Substantia nigra (tissue), 51 donors: ENCODE measurements at places on chromosomes 3 and 15.

DNA sequence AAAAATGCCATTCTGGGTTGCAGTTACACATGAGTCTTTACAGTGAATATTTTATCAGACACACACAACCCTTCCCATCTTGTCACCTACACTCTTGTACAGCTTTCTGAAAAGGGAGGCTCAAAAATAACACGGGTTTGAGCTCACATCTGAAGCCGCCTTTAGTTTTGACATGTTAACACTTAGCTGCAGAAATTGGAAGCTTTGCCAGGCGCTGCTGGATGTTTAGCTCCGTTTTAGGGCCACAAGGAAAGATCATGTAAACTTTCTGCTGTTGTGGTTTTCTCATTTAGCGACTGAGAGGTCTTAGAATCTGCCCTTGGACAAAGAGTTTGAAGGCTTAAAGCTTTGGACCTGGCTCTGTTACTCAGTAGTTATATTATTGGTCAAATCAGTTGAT, 120.1 kb downstream of the OXNAD1 start:
- DNase-seq: no peak

- DNase-seq: no peak
These were observed 6.2 kb upstream of the NEDD4 start for GRCh38 chr15:55999658-56000057.

- DNase-seq: no peak
These were observed 53.1 kb upstream of the ULK4 start for GRCh38 chr3:42014921-42015533.

GRCh38 chr3:171373711-171374110, 86.5 kb downstream of the TNIK start:
- no peak for DNase-seq

- DNase-seq: no peak
These were observed 604.1 kb downstream of the EDEM1 start for GRCh38 chr3:5791558-5791957.

DNA sequence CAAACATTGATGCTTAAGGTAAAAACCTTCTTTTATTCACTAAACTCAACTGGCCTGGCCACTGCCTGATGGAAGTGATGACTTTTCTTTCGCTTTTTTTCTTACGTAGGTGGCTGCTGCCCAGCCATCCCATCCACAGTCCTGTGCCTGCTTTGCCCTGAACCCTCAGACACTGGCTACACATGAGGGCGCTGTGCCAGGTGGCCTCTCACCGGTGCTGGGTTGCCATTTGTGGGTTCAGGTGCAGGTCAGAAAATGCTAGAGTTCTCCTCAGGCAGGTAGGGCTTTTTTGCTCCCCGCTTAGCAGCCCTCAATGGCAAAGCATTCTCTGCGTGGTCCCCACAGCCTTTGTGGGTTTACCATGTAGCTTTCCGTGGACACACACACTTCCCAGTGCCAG, 88.3 kb upstream of the PRR23E start:
- no peak for DNase-seq

- no peak for DNase-seq
These were observed 24.1 kb upstream of the MINAR1 start for GRCh38 chr15:79408041-79408440.

GRCh38 chr3:74844428-74844827, 230.0 kb upstream of the CNTN3 start:
- no peak for DNase-seq

- no peak for DNase-seq
These were observed 64.3 kb downstream of the CASR start for GRCh38 chr3:122247825-122248185.

- no peak for DNase-seq
These were observed 121.3 kb upstream of the WNT7A start for GRCh38 chr3:14001136-14001535.

DNA sequence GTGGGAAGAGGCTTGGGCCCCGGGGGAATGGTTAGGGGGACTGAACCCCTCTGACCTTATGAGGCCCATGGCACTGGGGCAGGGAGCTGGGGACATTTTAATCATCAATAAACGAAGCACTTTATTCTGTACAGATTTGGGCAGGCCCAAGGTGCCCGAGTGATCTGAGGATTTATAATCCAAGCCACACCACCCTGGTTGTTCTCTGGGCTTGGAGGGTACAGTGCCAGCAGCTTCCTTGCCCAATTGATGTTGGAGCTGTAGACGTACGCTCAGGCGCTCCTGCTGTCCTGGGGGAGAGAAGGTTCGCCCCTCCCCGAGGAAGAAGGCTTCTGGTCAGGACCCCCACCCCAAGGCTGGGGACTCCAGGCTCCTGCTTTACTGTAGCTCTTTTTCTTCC, 12.5 kb downstream of the ZBTB47 start:
- DNase-seq: no peak

DNA sequence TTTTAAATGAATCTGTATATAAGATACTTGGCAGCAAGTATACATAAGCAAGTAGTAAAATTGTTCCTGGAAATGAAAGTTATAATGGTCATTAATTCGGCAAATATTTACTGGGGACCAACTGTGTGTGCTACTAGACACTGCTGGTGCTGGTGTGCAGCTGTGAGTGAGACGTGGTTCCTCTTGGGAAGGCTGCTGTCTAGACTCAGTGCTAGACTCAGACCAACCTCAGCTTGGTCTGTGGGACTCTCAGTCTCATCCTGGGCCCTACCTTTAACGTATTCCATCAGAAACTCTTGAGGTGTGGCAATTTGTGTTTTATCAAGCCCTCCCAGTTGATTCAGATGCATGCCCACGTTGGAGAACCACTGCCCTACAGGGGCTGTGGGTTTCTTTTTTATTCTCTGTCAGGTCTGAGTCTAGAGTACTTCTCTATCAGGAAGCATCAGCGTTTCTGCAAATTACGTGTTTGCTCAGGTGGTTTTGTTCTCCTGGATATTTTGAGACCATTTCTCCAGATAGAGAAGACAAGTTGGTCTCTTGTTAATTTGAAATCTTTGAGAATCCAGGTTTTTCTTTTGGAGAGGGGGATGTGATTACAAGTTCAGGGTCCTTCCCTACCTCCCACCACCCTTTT, 6.8 kb downstream of the TLNRD1 start:
- DNase-seq: no peak

- DNase-seq: no peak
These were observed 123.6 kb downstream of the KLHL25 start for GRCh38 chr15:85671156-85671555.

DNA sequence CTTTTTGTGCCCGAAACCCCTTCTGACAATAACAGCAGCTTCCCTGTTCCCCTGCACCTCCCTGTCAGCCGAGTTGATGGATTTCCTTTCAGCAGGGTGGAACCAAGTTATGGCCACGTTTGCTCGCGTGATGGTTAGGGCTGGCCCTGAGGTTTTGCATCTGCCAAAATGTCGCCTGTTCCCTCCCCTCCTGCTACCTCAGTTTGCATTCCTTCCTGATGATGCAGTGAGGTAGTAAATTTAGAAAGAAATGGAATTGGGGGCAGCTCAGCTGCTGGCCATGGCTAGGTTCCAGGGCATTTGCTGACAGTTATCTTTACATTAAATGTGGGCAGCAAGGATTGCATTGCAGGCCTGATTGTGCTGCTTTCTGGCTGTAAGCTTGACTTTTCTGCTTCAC, 13.2 kb downstream of the LIMD1 start:
- DNase-seq: no peak

DNA sequence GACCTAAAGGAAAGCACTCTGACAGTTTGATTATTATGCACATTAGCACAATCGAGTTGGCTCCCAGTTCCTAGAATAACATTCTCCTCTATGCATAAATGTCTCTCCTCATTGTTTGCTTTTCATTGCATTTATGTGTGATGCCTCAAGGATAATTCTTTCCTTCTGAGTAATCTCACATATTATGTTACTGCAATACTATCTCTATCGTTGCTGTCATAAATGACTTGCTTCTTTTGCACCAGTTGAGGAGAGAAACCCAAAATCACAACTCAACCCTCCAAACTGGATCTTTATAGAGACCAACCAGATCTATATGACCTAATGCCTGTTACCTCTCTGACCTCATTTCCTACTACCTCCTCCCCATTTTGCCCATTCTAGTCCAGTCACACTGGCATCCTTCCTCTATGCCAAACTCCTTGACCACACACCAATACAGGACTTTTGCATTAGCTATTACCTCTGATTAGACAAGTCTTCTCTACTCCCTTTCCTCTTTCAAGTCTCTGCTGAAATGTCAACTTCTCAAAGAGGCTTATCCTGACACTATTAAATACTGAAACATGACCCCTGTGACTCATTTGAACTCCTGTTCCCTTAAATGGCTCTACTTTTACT, 1026.0 kb downstream of the TUSC7 start:
- DNase-seq: no peak

DNA sequence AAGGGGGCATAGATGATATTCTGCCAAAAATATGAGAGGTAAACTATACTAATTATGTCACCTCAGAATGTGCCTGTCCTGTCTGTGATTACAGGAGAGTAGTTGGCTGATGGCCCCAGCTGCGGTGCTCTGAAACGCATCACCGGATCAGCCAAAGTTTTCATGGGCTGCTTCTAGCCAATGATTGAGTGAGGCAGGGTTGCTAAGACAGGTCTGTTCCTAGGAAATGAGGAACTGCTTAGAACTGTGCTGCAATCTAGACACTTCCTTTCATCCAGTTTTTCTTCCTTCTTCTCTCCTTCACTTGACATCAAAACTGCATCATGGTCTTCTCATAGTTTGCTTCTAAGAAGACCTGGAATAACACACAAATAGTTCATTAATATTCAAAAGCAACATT, 124.0 kb downstream of the KCNH8 start:
- no peak for DNase-seq

GRCh38 chr15:101502572-101503295, 13.2 kb upstream of the PCSK6 start:
- DNase-seq: no peak

DNA sequence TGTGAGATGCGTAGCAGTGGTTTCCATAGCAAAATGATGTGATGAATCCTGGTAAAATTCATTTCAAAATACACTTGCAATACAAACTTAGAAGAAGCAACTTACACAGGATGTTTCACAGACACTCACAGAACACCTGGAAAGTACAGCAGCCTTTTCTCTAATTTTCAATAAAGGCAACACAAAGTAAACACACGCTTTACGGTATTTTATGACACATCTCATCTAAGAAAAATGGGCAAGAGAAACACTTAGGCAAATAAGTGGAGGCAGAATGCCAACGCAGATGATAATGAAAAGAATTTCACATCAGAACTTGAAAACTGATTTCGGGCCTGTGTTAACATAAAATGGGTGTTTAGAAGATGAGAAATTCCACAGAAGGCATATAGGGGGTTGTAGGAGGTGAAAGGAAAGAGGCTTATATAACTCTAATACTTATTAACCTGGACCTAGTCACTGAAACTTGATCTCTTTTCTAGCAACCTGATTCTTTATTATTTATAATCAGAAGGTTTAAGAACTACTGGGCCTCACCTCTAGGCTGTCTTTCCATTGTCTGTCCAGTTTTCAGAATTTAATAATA, 25.6 kb upstream of the MAP3K13 start:
- DNase-seq: no peak

- DNase-seq: no peak
These were observed 88.5 kb downstream of the MYLK start for GRCh38 chr3:123795471-123796251.

DNA sequence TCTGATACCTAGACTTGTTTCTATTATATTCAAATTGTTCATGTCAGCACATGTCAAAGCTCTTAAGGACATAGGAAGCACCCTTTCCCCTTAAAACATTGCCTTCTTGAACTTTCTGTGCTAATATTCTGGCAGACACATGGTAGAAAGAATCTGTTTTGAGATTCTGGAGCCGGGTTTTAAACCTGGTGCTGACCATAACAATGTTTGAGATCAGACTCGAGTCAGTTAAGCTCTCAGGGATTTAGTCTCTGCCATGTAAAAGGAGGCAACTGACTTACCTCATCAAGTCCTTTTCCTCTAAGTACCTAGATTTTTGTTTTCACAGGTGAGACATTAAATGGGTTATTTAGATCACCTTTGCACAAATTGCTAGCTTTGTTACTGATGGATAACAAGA, 38.9 kb downstream of the RBMS3 start:
- DNase-seq: no peak

DNA sequence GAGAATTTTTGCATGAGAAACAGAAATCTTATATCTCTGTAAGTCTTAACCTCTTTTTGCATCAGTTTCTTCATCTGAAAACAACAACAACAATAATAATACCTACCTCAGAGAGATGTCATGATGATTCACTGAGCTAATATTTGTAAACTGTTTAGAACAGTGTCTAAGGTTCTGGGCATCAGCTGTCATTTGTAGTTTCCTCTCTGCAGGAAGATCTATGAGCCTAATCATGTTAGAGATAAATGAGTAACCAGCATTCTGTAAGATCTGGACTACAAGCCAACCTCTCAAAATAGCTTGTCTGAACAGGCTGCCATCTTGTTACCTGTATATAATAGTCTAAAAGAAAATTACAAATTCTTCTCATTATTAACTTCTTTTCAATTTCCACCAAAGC, 383.0 kb upstream of the RORA start:
- no peak for DNase-seq

GRCh38 chr3:10638466-10638865, 133.1 kb upstream of the ATP2B2 start:
- DNase-seq: no peak

- no peak for DNase-seq
These were observed 339.4 kb upstream of the SLCO3A1 start for GRCh38 chr15:91514147-91514546.

DNA sequence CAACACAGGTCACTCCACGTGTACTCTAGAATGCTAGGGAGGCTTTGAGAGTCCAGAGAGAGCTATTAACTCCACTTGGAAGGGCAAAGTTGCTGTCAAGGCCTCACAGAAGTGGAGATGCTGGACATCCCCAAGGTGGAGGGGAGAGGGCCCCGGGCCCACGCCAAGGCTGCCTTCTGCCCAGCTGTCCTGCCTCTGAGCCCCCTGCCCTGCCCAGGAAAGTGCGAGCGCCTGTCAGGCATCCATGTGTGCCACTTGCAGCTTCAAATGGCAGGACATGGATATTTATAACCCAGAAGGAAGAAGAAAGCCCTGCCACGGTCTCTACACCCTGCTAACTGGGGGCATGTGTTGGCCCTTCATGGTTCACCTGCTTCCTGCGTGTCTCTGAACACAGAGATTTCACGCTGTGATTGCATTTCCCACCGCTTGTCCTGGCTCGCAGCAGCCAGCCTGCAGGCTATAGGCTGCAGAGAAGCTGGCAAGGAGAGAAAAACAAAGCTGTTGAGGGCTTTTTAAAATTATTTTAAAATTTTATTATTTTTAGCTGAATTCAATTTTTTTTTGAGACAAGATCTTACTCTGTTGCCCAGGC, 17.0 kb downstream of the ANKDD1A start:
- DNase-seq: no peak

DNA sequence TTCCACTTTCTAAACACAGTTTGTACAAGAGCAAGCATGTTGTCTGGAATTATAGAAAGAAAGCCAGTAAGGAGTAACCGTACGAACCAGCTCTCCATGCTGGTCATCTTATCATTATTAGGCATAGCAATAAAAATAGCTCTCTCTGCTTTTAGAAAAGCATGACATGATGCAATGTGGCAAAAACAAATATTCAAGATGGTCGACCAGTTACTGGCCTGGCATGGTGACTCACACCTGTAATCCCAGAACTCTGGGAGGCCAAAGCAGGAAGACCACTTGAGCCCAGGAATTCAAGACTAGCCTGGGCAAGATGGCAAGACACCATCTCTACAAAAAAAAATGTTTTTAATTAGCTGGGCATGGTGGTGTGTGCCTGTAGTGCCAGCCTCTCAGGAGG, 2.6 kb upstream of the MAP4 start:
- no peak for DNase-seq
